ENCODE measurements at places on chromosomes 3 and 15.

GRCh38 chr3:177356113-177356512, 158.8 kb upstream of the TBL1XR1 start:
- DNase-seq = no peak

DNA sequence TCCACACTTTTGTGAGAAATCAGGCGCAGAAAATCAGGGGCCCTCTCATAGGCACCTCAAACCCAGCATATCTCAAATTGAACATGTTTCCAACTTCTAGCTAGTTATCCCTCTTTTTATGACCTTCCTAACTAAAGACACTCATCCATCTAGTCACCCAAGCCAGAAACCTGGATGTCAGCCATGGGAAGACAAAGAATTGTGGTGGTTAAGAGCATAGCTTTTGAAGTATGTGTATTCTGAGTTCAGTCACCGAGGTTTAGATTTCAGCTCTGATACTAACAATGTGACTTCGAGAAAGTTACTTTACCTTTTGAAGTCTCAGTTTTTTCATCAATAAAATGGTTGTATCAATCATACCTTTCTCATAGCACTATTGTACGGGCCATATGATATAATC, 495.5 kb downstream of the NLGN1 start:
- no peak for DNase-seq

DNA sequence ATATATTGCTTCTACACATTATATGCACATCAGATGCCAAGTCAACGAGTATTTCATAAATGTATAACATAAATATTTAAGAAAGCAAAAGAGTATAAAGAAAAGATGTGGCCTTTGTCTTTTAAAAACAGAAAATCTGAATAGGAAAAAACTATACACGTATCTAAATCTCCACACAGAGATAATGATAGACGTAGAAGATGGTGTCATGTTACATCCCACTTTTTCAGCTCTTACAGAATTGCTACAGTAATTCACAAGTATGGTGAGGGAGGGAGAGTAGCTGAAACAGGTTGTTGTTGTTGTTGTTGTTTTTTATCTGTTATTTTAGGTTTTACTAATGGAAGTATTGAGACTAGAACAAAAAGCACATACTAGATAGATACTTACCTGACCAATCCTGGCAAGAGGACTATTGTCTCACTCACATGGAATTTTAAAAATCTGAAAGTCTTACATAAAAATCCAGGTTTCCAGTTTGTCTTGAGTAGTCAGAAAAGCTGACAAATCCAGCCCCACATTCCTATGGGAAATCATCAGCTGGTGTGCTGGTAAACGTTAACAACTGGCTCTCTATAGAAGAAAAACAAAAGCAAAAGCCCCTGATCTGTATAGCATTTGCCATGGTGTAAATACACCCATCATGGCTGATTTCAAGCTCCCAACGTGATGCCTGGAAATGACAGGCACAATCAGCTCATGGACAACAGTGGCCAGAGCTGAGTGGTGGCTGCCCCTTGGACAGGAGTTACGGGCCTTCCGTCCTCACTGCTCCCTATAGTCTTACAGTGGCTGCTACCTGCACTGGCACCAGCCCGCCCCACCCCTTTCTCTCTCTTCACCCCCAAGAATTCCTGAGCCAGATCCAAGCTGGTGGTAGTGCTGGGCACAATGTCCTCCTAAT, 47.4 kb upstream of the VGLL4 start:
- DNase-seq = no peak

DNA sequence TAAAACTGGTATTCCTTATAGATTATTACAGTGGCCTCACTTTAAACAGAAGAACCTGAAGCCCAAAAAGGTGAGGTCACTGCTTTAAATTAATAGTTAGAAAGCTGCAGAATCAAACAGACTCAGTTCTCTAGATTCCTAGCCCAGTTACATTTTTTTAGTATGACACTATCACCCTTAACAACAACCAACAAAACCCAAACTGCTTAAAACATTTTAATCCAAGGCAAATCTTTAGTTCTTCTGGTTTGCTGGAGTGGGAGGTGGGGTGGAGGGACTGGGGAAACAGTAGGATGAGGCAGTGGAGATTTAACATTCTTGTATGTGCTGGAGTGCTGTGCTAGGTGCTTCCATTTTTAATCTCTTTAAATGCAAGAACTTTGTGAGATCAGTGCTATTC, 631.6 kb upstream of the KCNMB2 start:
- DNase-seq = no peak

All from stimulated activated CD4-positive, alpha-beta T cell treated with anti-CD3 and anti-CD28 coated beads, Interleukin-4, amount 100 ng/mL, for 1 hour (primary cell).